Left lung (tissue), 14 donors: ENCODE measurements at places on chromosomes 2 and 18.

DNA sequence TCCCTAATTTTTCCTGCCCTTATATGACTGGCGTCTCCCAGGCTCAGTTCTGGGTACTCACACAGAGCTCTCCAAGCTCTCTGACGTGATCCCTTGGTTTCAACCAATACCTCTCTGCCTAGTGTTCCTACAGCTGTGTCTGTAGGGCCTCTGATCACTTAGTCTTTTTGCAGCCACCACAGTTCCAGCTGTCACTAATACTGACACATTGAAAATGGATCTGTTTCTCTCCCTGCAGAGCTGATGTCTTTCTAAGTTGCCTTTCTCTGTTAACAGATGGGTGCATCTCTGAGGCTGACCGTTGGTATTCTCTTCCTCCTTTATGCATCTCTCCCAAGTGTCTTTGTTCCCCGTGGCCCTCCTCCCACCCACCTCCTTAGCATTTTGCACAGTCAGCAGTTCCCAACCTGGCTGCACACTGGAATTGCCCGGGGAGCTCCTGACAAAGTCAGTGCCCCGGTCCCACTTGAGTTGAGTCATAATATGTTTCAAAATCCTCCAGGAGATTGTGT lies 62.5 kb downstream of the CERS6 start:
- no peak for DNase-seq
- no peaks in the 10 kb centered on the region for H3K36me3 ChIP-seq
- no peak overlapping the region for H3K4me3 ChIP-seq
- H3K27me3 ChIP-seq = no peaks in the 10 kb centered on the region
- H3K4me1 ChIP-seq = peaks cover 16% of the 10 kb centered on the region
- H3K27ac ChIP-seq = no peak overlapping the region

DNA sequence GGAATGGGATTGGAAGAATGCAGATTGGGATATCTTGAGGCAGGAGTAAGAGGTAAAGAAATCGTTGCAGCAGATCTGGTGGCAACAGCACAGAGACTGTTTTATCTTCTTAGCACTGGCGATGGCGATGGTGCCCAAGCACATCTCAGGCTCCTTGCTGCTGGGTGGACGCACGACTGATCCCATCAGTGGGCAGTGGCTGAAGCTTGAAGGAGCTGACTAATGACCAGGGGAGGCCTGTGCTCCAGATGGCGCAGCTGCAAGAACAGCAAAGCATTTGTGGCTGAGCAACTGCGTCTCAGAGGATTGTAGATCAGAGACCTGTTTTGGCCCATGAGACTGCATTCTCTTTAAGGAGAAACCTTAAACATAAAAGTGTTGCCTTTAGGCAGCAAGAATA lies 54.6 kb downstream of the GALR1 start:
- no peaks in the 10 kb centered on the region for H3K27me3 ChIP-seq
- no peaks in the 10 kb centered on the region for H3K4me1 ChIP-seq
- H3K4me3 ChIP-seq = no peak overlapping the region
- no peak overlapping the region for H3K27ac ChIP-seq
- H3K36me3 ChIP-seq = no peaks in the 10 kb centered on the region

DNA sequence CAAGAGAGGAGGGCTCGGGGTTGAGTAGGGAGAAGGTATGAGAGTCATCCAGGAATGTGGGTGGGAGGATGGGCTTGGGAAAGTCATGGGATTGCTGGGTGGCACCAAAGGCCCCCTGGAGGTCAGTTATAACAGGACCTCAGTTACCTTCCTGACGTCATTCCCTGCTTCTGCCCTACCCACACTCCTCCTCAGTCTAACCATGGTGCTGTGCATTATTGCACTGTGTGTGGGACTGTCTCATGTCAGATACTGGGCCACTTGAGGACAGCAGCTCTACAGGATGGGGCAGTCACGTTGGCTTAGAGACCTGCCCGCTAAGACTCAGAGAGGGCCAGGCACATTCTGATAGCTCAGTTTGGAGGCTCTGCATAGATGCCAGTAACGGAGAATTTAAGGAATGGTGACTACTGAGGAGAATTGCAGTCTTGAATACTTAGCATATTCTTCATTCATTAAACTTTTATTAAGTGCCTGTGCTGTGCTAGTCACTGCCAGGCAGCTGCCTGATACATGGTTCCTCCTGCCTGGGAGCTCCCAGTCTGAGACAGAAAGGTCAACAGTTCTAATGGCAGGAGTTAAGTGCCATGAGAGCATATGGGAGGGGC lies 90.5 kb downstream of the LAMA3 start:
- H3K27ac ChIP-seq = no peak overlapping the region
- peak; percentile 38 for DNase-seq
- H3K4me3 ChIP-seq = no peak overlapping the region
- H3K27me3 ChIP-seq = no peaks in the 10 kb centered on the region
- H3K4me1 ChIP-seq = no peaks in the 10 kb centered on the region
- H3K36me3 ChIP-seq = no peaks in the 10 kb centered on the region

GRCh38 chr2:38438883-38439612 lies 62.0 kb upstream of the ATL2 start:
- DNase-seq = no peak
- peaks cover 5% of the 10 kb centered on the region for H3K4me1 ChIP-seq
- no peaks in the 10 kb centered on the region for H3K27me3 ChIP-seq

DNA sequence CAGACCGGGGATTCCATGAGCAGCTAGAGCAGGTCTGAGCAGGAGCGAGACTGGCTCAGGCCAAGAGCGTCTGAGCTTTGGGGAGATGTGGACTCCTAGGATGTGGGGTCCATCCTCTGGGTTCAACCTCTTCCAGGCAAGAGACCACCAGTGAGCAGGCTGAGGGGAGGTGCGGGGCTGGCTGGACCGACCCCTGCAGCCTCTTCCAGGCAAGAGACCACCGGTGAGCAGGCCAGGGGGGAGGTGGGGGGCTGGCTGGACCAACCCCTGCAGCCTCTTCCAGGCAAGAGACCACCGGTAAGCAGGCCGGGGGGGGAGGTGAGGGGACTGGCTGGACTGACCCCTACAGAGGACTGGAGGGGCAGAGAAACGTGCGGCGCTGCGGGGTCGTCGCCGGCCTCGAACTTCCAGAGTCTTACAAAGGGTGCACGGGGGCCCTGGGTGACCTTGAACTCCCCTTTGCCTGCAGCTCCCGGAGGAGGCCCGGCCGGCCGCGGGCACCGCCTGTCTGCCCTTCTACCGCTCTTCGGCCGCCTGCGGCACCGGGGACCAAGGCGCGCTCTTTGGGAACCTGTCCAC lies 63.4 kb downstream of the TPO start:
- H3K4me1 ChIP-seq = no peaks in the 10 kb centered on the region
- no peak for DNase-seq
- H3K27me3 ChIP-seq = peaks cover 16% of the 10 kb centered on the region
- no peak overlapping the region for H3K4me3 ChIP-seq
- H3K36me3 ChIP-seq = no peaks in the 10 kb centered on the region

DNA sequence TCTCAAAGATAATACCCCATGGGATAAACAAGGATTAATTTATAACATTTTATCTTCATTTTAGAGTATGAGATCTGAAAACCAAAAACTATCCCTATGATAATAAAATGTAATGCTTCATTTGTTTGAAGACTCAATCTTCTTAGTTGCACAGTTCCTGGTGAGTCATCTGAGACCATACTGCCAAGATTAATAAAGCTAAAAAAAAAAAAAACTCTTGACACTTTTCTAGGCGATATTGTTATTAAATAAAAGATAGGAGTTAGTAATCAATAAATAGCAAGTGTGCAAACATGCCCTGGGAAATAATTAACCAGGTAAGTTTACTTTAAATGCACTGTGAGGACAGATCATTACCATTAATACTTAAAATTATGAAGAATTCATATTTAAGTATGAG lies 83.9 kb downstream of the RPE start:
- H3K27ac ChIP-seq = no peak overlapping the region
- no peak overlapping the region for H3K4me3 ChIP-seq
- no peaks in the 10 kb centered on the region for H3K27me3 ChIP-seq
- H3K36me3 ChIP-seq = no peaks in the 10 kb centered on the region
- no peaks in the 10 kb centered on the region for H3K4me1 ChIP-seq

DNA sequence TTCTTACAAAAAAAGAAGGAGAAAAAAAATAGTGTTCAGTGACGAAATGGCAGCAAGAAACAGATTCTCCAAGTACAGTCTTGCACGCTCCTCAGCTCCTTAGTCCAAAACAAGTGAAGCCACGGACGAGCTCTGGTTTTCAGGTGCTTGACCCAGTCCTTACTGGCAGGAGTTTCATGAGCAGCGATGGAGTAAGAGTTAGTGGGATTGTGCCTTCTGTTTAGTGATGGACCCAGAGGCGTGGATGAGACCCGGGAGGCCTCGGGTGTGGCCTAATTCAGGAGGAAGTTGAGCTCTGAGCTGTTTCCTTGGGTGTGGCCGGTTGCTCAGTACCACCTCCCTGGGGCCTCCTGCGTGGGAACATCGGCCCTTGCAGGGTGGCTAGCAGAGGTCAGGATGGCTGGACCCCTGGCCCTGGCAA lies 52.0 kb downstream of the KIF5C start:
- H3K36me3 ChIP-seq = no peaks in the 10 kb centered on the region
- DNase-seq = peak; percentile 35
- no peaks in the 10 kb centered on the region for H3K27me3 ChIP-seq
- no peak overlapping the region for H3K4me3 ChIP-seq
- H3K27ac ChIP-seq = peak overlapping the region; percentile 63

- H3K4me1 ChIP-seq = no peaks in the 10 kb centered on the region
- no peak for DNase-seq
- H3K27me3 ChIP-seq = peaks cover 34% of the 10 kb centered on the region
- no peak overlapping the region for H3K27ac ChIP-seq
- no peak overlapping the region for H3K4me3 ChIP-seq
These were observed 31.0 kb downstream of the KIF1A start for GRCh38 chr2:240789051-240789453.

GRCh38 chr2:205427112-205427511 lies 255.2 kb upstream of the NRP2 start:
- no peak overlapping the region for H3K27ac ChIP-seq
- no peak overlapping the region for H3K4me3 ChIP-seq
- no peak for DNase-seq
- H3K27me3 ChIP-seq = no peaks in the 10 kb centered on the region
- no peaks in the 10 kb centered on the region for H3K4me1 ChIP-seq
- H3K36me3 ChIP-seq = no peaks in the 10 kb centered on the region

DNA sequence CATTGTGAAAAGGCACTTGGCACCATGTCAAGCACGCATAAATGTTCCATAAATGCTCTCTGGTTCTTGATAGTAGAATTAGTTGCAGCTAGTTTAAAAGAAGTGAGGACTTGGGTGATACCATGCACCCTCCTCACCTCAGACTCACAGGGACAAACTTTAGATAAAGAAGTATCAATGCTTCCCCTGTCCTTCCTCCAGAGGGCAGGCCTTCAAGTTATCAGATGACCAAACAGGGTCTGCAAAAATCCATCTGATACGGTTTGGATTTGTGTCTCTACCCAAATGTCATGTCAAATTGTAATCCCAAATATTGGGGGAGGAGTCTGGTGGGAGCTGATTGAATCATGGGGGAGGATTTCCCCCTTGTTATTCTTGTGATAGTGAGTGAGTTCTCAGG lies 54.1 kb downstream of the C1QL2 start:
- no peaks in the 10 kb centered on the region for H3K27me3 ChIP-seq
- no peaks in the 10 kb centered on the region for H3K36me3 ChIP-seq
- no peak for DNase-seq

DNA sequence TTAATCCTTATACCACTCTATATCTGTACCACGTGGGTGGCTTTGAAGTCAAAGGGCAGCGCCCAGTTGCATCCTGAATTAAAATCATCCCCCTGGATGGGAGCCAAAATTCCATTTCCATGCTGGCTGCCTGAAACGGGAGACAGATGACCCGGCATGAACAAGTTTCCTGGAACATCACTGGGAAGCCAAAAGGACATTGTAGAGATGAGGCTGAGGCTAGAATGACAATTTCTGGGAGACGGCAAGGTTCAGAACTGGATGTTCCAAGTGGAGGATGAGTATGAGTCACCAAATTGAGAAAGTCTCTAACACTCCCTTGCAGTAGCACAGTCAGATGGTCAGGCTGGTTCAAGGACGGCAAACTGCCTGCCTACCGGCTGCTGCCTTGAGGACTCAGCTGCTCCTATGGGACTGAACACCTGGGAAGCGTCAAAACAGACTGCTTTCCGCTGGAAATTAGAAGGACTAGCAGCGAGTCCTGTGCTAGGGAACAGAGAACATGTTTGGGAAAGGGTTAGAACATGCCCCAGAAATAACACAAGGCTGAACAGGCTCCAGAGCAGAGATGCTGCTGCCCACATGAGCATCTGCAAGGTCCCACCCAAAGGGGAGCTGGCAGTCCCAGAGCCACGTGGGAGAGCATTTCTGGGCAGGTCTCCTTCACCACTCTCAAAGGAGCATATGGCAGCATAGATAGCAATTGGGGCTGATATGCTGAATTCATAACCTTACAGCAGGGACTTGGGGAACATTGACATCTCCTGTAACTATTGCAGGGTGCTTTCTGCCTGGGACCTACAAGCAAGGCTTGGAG lies 32.0 kb downstream of the YPEL5 start:
- no peaks in the 10 kb centered on the region for H3K36me3 ChIP-seq
- H3K27ac ChIP-seq = peak overlapping the region; percentile 61
- H3K4me1 ChIP-seq = peaks cover 15% of the 10 kb centered on the region
- H3K27me3 ChIP-seq = no peaks in the 10 kb centered on the region
- H3K4me3 ChIP-seq = no peak overlapping the region
- DNase-seq = no peak

DNA sequence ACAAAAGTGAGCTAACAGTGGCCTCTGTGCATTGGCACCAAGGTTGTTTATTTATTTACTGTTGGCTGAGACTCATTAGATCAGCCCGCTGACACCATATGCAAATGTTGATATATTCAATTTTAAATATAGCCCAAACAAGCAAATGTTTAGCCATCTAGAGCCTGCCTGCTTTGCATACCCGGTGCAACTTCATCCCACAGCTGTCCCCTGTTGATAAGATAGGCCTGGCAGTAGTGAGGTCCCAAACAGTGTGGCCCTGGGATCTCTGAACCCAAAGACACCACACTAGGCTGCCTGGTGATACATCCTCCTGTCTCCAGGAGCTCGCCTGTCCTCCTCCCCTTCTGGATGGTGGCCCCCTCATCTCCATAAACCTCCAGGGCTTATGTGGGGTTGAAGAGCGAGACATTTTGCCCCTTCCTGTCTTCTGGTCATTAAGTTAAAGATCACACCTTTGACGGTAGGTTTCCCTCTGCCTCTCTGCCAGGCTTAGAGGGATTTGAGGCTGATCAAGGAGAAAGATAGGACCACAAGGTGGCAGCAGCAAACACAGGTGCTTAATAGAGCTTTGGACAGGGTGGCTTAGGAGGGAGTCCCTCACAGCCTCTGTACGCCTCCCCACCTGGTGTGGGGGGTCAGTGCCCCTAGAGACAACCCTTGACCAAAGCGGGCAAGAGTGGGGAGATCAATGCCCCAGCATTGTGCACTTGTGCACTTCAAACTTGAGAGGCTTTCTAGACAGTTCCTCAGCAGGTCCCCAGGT lies 23.7 kb upstream of the MYO5B start:
- H3K27me3 ChIP-seq = peaks cover 20% of the 10 kb centered on the region
- no peaks in the 10 kb centered on the region for H3K36me3 ChIP-seq
- H3K27ac ChIP-seq = no peak overlapping the region
- H3K4me3 ChIP-seq = no peak overlapping the region
- no peak for DNase-seq

DNA sequence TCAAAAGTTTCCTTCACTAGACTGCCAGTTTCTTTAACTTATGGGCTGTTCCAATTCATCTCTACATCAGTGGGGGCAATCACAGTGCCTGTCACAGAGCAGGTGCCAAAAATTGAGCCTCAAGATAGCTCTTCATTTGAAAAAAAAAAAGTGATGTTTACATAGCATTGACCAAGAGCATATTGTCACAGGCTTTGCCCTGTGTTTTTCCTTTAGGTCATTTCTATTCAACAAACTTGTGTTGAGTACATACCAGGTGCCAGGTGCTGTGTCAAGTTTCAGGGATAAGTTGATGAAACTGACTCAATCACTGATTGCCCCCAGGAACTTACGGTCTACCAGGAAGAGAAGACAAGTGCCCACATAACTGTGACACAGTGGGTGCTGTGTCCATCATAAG lies 22.2 kb upstream of the NT5C1B start:
- H3K4me3 ChIP-seq = no peak overlapping the region
- no peaks in the 10 kb centered on the region for H3K27me3 ChIP-seq
- no peaks in the 10 kb centered on the region for H3K36me3 ChIP-seq
- no peak for DNase-seq
- H3K4me1 ChIP-seq = no peaks in the 10 kb centered on the region
